GM10248 (cell line): ENCODE measurements at places on chromosomes 13 and 19.

DNA sequence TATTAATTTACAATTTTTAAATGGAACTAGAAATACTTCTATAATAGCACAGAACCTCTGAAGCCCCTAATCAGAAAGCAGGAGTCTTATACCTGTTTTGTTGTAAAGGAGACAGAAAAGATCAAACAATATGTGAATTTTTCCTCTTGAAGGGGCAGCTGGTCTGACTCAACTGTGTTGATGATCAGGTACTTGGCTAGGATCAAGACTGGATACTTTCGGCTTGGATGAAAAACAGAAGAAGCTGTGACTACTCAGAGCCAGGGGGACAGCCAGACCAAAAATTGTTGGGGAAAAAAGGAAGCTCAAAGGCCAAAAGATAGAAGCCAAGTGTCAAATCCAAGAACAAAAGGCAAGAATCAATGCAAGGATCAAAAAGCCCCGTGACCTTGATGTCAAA, 195.6 kb downstream of the KCTD12 start:
- no peak for DNase-seq

GRCh38 chr19:41860419-41861115, 512 bp downstream of the RPS19 start:
- DNase-seq, result no peak

GRCh38 chr19:54576411-54576976, 2.9 kb downstream of the LILRA2 start:
- DNase-seq, result no peak

DNA sequence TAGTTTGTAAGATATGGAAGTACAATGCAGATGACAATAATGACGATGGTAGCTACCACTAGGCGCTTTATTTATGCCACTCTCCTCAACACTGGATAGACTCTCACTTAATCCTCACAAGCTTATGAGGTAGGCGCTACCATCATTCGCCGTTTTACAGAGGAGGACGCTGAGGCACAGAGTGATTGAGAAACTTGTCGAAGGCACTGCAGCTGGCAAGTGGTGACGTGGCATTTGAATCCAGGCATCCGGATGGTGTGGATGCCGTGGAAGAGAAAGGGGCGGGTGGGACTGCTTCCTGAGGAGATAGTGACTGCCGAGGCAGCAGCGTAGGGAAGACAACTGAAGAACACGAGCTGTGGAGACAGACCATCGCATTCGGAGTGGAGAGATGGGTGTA, 1.3 kb upstream of the RPS9 start:
- no peak for DNase-seq
